CD4-positive, alpha-beta T cell (primary cell): ENCODE measurements at places on chromosomes 11 and 22.

GRCh38 chr22:40626851-40627250 lies 9.7 kb downstream of the MRTFA start:
- DNase-seq: no peak

GRCh38 chr11:101686514-101686913 lies 102.7 kb upstream of the TRPC6 start:
- DNase-seq: no peak

- DNase-seq: no peak
Measured at GRCh38 chr11:45798793-45799441, 6.0 kb upstream of the SLC35C1 start.

- no peak for DNase-seq
Measured at GRCh38 chr11:128737704-128738103, 43.8 kb downstream of the FLI1 start.

- no peak for DNase-seq
Measured at GRCh38 chr11:102842930-102843329, 479 bp downstream of the MMP3 start.

DNA sequence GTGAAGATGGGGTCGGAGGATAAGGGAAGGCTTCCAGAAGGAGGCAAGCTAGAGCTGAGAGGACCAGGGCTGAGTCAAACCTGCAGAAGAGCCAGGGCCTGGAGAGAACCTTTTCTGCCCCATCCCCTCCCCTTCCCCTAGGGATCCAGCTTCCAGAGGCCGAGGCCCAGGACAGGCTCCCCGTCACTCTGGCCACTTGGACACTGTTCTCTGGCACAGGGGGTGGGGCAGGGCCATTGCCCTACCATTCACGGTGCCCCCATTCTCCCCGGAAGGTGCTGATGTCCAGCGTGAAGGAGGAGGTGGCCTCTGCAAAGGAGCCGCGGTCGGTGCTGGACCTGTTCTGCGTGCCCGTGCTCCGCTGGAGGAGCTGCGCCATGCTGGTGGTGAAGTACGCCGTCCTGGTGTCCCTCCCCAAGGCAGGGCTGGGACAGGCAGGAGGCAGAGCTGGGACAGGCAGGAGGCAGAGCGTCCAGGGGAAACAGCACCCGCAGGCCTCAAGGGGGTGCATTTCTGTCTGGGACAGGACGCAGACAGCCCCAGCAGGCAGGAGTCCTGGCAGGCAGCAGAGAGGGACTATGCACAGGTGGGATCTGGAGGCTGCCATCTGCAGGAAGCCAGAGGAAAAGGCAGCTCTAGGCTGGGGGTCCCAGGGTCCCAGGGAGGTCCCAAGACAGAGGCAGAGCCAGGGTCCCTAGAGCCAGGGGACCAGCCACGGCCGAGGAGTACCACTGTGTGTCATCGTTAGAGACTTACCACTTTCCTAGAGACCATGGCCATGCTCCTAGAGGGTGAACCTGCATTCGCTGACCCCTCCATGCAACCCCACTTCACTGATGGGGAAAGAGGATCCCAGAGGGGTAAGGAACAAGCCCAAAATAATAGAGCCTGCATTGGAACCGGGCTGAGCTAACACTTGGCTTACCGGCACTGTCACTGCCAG lies 25.8 kb upstream of the SLC22A12 start:
- no peak for DNase-seq

DNA sequence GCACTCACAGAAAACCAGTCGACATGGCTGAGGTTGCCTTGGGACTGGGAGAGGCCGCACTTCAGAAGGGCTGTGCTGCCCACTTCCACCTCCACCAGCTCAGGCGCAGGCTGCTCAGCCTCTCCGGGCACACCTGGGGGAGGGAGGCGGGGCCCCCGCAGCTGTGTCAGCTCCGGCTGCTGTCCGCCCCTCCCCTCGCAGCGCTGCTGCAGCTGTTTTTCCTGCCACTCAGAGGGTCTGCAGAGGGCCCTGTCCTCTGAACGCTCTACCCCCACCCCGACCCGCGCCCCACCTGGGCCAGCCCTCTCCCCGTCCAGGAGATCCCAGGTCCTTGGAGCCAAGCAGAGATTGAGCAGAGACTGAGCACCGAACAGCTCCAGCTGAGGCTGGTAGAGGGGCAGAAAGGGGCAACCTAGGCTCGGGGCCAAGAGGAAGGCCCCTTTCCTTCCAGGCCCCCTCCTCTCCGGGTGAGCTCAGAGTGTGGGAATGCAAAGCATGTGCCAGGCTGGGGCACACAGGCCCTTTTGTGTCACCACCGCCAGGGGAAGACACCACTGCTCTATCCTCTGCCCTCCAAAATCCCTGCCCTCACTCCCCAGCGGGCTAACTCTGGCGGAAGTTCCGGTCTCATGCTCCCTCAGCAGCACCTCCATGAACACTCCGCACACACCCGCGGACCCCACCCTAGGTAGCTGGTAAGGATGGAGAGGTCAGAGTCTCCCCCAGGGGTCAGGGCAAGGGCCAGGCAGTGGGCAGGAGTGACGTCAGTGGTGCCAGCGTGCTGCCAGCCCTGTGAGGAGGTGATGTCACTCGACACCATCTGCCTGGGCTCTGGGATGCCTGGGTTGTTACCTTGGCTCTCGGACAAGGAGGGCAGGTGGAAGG lies 1.6 kb downstream of the MCAM start:
- peak; percentile 71 for DNase-seq

DNA sequence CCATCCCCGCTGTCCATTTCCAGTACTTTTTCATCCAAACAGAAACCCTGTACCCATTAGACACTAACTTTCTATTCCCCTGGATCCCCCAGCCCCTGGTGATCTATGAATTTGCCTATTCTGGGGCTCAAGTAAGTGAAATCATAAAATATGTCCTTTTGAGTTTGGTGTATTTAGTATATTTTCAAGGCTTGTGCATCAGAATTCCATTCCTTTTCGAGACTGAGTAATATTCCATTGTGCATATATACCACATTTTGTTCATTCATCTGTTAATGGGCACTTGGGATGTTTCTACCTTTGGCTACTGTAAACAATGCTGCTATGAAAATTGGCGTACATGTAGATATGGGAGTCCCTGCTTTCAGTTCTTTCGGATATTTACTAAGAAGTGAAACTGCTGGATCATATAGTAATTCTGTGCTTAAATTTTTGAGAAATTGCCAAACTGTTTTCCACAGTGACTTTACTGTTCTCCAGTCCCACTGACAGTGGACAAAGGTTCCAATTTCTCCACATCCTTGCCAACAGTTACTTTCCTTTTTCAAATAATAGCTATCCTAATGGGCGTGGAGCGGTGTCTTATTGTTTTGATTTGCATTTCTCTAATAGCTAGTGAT lies 16.1 kb downstream of the APLP2 start:
- no peak for DNase-seq
